Hypothalamus (tissue), 51 donors: ENCODE measurements at places on chromosomes 12 and 14.

DNA sequence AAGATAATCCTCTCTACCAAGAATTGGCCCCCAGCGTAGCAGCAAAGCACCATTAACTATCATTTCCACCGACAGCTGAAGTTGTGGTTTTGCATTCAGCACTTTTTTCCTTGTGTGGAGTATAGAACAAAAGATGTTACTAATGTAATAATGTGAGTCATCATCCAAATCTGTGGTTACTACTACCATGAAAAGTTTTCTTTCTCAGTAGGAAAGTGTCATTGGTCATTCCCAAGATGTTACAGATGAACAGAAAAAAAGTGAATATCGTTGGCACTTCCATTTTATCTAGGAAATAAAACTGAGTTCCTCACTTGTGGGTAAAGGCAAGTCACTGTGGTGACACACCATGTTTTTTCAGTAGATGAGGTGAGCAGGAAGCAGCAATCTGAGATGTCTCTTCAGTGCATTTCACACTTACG is 30.3 kb upstream of the IFNG start:
- no peak for DNase-seq

DNA sequence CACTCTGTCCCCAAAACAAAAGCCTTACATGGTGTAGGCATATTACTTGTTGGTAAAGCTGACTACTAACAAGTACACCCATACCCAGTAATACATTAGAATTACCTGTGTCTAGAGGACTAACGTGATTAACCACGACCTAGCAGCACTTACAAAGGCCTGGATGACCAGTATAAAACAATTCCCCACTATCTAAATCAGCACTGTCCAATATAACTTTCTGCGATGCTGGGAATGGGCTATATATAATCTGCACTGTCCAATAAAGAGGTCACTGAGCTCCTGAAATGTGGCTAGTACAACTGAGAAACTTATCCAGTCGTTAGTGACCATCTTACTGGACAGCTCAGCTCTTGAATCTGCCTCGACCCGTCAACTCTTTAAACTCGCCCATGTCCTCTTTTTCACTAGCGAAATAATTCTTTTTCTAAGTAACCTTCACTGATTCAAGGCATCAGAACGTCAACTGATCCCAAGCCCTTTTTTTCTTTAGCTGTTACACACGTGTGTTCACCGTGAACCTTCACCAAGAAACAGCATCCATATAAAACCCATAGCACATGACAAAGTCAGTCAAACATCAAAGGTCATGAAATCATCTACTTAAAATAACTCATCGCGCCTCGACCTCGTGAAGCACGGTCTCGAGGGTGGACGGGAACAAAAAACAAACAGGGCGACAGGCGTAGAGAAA is 905 bp upstream of the CIPC start:
- DNase-seq, result no peak

DNA sequence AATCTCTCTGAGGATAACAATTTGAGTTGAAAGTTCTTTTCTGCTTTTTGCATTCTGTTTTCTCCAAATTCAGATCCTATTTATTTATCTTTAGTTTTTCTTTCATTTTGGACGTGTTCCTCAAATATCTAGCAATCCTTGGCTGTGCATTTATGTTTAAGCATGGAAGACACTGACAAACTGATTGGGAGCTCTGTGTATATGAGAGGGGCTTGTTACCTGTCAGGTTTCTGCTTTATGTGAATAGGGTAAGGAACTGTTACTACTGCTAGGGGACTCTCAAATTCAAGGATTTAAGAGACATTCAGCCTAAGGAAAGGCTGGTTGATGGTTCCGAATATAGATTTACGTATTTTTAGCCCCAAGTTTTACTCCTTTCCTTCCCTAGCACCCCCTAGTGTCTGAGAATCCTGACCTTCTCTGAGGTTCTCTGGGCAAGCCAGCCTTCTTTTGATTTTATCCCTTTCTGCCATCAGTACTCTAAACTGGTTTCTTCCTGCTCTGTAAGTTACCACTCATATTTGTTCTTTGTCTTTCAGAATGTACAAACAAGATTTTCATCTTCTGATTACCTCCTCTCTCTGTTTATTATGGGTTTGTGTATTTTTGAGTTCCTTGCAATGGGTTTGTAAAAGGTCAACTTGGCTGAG is 30.5 kb downstream of the YLPM1 start:
- no peak for DNase-seq

- no peak for DNase-seq
These were observed 124.0 kb downstream of the ESR2 start for GRCh38 chr14:64170181-64170580.

GRCh38 chr12:74900232-74900631 is 309.4 kb downstream of the KCNC2 start:
- no peak for DNase-seq

DNA sequence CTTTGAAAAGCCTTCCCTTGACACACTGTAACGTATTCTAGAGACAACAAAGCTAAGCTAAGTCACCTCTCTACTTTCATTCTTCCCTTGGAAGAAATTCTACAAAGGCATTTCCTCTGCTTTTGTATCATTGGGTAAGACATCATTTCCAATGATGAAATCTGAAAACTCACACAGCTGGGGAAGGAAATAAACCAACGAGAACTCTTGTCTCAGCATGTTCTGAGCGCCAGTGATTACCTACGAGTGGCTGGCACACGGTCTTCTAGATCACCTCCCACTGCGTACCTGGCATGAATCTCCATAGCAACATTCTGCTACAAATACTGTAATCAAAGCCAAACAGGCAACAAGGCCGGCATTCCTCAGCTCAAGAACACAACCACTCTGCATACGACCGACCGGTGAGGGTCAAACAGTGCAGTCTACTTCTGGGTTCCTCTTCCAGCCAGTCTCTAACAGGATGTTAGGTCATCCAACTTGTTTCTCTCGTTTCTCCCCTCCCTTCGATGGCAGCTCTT is 7.6 kb downstream of the VPS37B start:
- no peak for DNase-seq

GRCh38 chr14:71467361-71467811 is 464.8 kb upstream of the RGS6 start:
- no peak for DNase-seq

- DNase-seq, result no peak
These were observed 120.7 kb upstream of the SCAF11 start for GRCh38 chr12:46110928-46111699.

GRCh38 chr12:49577589-49578315 is 9.8 kb upstream of the MCRS1 start:
- DNase-seq, result no peak

GRCh38 chr14:98458702-98459101 is 813.3 kb downstream of the BCL11B start:
- DNase-seq, result no peak

DNA sequence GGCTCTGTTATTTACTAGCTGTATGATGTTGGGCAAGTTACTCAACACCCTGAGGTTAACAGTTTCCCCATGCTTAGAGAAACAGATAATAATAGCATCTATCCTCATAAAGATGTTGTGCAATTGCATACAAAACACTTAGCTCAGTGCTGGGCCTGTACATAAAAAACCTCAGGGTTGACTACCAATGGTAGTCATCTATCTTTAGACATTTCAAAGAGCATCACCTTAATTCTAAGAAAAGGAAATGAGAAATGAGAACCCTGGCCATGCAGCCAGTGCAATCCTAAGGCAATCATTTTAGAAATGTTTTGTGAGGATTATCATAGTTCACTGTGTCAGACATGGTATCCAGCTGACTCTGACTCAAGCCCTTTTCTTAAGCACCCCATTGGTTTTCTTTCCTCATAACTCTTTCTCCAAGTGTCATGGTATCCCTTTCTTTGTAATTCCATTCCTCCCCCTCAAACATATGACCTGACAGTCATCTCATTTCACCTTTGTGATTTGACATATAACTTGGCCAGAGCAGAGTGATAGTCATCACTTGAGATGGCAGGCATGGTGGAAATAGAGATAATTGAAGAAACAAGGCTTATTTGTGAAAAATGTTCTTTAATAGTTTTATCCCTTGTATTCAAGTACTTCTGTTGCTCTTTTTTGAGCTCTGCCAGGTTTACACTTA is 29.5 kb upstream of the OSBPL8 start:
- DNase-seq, result no peak

DNA sequence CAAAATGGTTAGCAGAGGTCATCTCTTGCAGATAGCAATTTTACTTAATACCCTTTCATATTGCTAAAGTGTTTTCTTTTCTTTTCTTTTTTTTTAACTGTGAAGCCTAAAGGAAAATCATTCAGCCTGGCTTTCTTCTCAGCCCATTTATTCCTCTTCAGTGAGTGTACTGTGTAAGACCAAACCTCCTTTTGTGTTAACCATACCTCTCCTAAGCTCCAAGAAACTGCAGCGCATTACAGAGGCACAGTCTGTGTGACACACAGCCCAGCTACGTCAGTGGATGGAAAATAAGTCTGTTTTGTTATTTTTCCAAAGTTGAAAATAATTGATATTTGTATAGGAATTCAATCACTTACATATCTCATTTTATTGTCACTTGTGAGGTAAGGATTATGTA is 21.7 kb downstream of the DCAF5 start:
- DNase-seq, result no peak

GRCh38 chr14:63276492-63277342 is 42.0 kb downstream of the GPHB5 start:
- DNase-seq, result no peak

GRCh38 chr12:45518291-45519235 is 210.9 kb upstream of the ARID2 start:
- DNase-seq, result no peak

DNA sequence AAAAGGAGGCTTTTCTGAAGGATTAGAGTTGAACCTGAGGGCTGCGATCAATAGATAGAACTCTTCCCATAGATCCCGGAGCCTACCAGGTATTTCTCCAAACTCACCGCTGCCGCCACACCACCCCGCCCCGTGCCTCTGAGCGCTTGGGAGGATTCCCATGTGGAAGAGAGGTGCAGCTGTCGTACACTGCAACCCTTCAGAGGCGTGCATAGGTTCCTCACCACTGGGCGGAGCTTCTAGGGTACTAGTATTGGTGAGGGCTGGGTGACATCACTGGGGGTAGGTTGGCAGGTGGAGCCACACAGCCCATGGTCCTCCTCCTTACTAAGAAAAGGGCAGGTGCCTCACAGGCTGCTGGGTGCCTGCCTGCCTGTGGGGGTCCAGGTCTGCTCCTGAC is 127.0 kb downstream of the TSPAN9 start:
- no peak for DNase-seq

DNA sequence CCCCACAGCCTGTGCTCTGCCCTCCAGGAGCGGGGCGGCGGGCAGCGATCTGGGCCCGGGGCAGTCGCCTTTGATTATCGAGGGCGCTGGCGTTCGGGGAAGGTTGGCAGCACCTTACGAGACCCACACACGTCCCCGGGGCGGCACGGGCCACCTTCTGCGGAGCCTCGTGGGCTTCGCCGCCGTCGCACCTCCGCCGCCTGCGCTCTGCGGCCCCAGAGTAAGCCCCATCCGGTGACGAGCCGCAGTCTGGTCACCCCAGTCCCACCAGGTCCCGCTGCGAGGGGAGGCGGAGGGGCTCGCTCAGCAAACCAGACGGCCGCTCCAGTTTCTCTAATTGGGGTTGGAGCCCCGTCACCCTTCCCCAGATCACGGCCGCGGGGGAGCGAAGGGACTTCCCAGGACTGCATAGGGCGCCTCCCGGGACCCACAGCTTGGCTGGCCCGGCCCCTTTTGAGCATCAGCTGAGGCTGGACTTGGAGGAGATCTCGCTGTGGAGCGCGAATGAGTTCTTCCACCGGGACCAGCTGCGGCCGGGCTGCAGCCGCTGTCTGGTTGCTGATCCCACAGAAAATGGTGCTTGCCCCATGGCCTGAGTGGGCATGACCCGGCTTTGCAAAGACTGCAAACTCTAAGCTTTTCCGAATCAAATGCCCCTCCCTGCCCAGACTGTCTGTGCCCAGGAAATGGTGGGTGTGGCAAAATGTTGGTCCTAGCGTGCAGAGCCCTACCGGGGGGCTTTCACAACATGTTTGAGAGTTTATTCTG is 560 bp downstream of the LGALS3 start:
- DNase-seq, result no peak

- DNase-seq, result no peak
These were observed 75.2 kb downstream of the FIGNL2 start for GRCh38 chr12:51773145-51773869.

DNA sequence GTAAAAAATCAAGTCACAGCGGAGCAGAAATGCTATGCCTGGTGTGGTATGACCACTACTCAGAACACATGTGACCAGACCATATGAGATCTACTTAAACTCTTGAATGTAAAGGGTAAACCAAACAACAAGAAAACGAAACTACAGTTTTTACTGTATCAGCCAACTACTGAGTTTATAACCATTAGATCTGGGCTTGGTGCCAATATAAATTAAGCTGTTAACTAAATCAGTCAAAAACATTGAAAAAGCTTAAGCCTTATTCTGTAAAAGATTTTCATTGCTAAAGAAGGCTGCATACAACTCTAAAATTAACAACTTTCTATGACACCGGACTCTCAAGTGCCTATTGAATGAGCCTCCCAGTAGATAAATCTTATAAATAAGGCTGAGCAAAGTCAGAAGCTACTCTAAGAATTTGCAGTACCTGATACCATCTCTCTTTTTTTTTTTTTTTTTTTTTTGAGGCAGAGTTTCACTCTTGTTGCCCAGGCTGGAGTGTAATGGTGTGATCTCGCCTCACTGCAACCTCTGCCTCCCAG is 35.4 kb downstream of the SPTLC2 start:
- no peak for DNase-seq

DNA sequence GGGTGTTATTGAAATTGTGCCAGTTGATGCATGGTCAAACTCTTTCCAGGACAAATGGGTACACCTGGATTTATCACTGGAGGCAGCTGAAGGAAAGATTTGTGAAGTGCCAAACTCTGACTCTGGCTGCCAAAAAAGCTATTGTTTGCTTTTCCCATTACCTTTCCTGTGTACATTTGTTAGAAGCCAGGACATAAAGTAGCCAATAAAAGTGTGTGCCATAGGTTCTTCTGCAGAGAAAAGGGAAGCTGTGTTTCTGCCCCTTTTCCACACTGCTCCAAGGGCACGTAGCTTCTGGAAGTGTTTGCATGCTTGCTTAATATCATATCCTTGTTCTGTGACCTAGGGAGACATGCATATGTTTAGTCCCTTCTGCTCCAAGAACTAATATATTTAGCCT is 1114.4 kb downstream of the SLC16A7 start:
- no peak for DNase-seq

DNA sequence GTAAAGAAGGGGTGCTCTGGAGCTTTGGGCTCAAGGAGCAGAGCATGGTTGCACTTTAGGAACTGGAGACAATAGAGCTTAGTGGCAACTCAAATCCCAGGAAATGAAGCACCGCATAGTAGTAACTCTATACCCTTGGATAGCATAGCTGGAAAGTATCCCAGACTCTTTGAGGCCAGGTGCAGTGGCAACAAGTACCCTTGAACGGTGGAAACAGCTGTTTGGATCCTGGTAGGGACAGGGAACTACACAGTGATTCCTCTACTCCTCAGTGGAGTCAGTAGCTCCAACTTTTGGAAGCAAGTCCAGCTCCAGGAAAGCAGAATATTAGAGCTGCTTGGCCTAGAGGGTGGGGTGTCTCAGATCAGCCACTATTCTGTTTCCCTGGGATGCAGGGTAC is 129.0 kb upstream of the WSCD2 start:
- no peak for DNase-seq

- DNase-seq, result no peak
These were observed 243.5 kb upstream of the NOVA1 start for GRCh38 chr14:26841326-26841725.
